ENCODE measurements at places on chromosomes 11 and 22.

DNA sequence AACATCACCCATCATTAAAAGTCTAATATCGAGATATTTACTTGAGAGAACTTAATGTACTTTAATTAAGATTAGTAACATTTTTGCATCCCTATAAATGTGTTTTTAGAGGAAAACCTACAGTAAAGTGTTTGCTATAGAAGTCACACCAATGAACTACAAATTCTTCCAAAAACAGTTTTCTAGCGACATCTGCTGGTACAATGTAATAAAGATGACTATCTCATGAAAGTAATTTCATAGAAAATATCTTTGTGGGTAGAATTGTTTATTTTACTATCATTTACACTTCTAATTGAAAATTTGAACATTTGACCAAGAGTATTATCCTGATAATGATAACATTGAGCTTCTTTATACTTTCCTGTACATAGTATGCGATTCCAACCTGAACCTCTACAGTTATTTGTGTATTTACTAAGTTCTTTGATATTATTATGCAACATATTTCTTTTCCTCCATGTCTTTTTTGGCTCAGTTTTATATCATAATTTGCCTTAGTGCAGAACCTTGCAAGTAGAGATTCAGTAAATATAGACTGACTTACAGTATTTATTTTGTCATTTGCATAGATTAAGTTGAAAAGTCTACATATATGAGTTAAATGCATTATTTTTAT lies 252.7 kb downstream of the TMEM135 start:
- DNase-seq, result no peak

DNA sequence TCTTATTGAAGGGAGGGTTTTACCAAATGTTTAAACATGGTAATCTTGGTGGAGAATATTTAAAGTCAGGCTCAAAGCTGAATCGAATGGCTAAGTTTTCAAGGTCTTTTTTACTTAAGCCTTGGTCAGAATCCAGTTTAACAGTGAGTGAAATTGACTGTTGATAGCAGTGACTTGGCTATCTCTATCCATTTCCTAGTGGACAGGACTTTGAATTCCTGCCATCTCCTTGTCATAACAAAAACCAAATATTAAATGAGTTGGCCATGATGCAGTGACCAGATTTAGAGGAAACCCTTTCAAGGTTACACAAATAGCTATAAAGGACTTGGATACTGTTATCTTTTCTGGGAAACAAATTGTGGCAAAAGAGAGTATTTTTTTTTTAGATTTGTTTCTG lies 92.0 kb downstream of the JRKL start:
- no peak for DNase-seq

DNA sequence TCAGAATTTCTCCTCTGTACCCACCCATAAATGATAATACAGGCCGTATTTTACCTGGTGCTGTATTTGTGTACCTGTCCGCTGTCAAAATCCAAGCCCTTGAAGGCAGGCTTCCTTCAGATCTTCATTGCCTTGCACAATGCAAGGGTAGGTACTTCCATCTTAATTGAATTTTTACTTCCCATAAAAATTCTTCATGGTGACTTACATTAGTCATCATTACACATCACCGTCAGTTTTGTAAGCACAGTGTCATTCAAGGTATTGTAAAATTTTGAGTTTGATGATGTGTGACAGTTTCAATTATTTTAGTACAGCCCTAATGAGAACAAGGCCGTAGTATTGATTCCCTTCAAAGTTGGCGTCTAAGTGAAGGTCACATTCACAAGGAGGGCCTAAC lies 770 bp upstream of the TSG101 start:
- DNase-seq, result no peak

DNA sequence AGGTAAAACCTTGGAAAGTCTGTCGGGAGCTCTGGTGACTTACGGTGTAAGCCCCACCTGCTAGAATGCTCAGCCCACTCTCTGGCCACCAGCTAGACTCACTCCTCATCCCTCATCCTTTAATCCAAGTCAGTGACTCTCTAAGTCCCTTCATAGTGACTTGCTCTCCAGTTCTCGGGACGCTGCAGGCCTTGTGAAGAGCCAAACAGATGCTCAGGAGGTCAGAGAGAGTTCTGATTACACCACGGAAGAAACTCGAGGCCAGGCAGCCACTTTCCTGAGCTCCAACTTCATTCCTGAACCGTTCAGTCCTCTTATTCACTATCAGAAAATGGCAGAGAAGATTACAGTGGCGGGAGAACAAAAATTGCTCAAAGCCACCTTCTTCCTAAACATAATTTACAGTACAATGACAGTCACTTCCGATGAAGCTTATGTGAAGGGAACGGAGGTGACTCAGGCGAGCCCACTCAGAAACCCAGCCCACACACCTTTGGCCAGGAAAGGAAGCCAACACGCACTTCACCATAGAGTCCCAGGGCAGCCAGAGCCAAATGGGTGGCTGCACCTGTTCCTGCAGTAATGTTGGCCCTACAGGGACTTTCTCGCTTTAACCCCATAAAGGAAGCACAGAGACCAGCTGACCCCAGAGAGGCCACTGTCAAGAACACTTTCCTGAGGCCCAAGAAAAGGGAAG lies 100.4 kb downstream of the GALNT18 start:
- DNase-seq, result no peak

DNA sequence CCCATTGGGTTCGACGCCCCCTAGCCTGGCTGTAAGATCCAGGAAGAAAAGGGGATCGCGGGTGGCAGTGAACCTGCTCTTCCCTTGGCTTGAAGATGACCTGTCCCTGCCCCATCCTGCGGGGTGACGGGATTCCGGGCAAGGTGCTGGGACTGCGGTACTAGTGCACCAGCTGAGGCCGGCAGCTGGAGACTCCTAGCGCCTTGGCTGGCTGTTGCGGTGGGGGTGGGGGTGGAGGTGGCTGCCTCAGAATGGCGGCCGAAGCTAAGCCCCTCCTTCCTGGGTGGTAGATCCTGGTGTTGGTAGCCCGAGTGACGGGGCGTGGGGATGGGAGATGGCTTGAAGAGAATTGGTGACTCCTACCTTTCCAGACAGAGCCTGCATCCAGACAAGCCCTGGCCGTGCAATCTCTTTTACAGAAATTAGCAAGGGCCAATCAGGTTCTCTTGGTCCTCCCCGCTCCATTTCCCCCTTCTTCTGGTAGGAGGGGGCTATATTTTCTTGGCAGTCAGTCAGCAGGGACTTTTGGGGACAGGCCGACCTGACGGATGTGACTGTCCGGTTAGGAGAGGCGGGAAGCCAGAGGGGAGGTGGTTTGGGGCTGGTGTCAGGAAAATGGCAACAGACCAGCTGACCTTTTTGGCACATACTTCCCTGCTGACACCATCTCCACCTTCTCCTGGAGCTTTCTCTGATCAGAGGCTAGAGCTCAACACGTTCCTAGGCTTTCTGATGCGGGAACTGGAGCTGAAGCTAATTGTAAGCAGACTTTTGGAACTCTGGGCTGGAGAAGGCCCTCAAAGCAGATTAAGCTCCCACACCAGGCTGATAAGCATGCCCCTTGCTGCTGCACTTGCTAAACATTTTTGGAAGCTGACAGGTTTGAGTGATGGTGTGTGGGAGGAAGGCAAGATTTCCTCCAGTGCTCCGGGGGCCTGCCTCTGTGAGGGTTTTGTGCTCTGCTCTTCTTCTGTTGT lies 2.0 kb downstream of the NAV2 start:
- DNase-seq, result peak; percentile 67

DNA sequence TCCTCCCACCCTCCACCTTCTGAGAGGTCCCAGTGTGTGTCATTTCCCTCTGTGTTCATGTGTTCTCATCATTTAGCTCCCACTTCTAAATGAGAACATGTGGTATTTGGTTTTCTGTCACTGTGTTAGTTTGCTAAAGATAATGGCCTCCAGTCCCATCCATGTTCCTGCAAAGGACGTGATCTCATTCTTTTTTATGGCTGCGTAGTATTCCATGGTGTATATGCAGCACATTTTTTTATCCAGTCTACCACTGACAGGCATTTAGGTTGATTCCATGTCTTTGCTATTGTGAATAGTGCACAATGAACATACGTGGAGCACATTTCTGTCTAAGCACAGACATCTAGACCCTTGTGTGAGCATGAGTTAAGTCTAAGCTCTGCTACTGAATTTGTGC lies 5.7 kb downstream of the CD3E start:
- no peak for DNase-seq

- DNase-seq, result no peak
Observed at GRCh38 chr11:88814076-88814475, 251.7 kb downstream of the GRM5 start.

DNA sequence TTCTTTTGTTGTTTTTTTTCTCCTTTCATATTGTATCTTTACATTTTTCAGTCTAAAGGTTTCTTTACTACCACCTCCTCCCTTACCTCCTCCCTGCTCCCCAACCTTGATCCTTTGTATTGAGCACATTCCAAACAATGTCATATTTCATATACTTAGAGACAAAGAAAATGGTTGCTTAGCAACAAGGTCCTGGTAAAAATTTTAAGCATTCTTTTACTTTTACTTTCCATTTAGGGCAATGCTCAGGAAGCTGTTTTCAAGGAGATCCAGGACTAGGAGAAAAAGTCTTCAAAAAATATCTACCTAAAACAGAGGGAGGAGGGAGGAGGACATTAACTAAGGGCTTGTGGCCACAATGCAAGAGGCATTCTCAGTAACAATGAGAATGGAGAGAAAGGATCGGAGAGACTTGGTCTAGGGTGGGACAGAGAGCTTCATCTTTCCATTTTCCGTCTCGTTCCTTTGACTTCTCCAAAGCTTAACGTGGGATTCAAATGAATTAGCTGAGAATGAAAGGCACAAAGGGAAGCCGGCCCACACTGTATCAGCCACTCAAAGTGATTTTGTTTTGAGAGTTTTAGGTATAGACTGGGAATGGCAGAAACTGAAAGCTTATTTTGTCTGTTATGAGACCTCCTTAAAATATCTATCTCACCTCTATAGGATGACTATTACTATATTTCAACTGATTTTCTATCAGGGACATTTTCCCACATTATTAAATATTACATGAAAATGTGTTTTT lies 455.7 kb downstream of the RAB38 start:
- DNase-seq, result no peak

GRCh38 chr11:110772863-110773262 lies 60.6 kb upstream of the ARHGAP20 start:
- DNase-seq, result no peak

DNA sequence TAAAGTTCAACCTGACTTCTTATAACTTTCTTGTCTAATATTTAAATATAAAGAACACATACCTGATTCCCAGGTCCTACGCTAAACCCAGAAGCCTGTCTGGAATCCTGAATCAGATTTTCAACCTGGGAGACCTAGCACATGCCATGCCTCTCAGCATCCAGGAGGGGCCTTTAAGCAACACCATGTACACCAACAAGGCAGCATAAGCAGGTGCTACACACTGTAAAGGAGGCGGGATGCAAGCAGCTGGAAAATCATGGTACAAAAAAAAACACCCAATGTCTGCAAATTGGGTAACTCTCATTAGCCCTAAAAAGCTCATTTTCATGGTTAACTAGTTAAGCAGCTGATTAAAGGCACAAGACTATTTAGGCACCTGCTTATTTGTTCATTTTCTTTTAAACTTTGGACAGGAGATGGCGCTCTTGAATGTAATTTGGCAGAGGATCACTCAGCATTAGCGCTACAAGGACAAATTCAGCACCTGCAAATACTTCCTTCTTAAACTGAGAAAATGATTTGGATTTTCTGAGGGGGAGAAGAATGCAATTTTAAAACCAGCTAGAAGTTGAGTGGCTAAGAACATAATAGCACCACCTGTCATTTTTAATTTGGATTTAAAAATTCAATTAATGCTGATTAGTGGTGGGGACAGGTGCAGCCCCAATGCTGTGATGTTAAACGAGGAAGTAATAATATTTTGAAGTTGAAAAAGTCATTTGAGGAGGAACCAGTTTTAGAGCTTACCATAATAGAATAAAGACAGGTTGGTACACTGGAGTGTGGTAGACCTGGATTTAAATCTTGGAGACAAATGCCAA lies 104.0 kb downstream of the FAR1 start:
- DNase-seq, result no peak

DNA sequence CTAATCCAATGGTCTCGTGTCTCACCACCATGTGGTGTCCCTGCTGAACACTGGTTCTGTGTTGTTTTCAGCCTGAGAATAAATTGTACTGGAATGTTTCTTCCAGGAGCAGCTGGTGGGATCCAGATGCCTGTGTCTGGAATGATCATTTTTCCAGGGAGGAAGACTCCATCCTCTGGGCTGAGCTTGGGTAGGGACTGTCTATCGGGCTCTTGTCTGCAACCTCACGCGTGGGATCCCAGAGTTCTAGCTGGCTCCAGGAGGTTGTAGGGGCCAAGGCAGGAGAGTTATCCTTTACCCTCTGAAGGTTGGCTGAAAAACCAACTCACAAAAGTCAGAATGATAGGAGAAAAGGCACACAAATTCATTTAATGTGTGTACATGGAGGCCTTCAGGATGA lies 144.1 kb upstream of the B3GAT1 start:
- no peak for DNase-seq

GRCh38 chr22:32794449-32795213 lies 6.9 kb upstream of the TIMP3 start:
- no peak for DNase-seq

DNA sequence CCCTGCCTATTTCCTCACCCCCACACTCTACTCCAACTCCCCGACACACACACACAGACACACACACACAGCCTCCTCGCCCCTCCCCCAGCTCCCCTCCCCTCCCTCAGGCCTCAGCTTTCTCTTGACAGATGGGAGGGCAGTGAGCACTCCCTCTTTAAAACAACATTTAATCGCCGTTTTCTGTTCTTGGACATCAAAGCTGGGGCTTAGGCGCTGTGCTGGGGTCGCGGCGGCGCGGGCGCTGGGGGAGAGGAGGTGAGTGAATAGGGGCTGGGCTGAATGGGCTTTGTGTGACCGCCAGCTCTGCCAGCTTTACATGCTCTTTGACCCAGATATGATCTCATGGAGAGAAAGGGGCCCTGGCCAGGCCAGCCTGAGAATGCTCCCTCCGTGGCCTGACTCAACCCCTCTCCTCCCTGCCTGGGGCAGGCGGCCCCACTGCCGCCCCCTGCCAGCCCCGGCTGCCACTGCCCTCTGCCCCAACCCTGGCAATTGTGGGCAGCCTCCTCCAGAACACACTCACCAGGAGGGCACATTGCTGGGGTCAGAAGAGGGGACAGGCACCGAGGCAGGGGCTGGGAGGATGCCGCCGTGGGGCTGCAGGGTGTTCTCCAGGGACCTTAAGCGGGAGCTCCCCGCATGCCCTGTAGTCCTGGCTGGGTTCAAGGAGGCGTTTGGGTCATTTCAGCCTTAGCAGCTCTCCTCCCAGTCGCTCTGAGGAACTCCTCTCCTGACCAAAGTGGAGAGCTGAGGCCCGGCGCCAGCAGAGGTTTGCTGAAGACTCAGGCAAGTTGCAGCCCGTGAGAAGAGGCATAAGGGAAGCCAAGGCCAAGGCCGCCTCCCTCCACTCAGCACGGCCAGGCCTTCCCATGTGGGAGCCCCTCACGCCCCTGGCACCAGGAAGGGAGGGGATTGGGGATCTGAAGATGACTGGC lies 38.3 kb upstream of the NNMT start:
- DNase-seq, result peak; percentile 74

DNA sequence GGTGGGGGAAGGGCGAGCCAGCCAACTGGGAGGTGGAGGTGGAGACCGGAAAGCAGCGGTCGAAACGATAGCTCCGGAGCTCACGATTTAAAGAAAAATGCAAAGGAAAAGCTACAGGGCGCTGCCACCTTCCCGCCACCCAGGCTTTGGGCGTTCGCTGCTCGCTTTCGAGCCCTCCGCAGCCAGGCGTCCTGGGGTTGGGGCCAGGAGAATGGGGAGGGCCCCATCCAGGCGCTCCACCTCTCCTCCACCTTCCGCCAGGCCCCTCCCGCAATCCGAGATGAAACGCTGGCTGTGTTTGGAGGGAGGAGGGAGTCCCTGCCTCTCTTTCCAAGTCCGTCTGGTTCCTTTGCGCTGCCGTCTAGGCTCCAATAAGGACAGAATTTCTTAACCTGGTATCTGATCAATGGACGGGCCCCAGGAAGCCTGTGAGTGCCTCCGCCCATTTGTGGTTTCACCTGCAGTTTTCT lies 483 bp upstream of the ABTB2 start:
- DNase-seq, result peak; percentile 84
